ENCODE measurements at places on chromosomes 2 and 18.

GRCh38 chr18:43278355-43278754 is 1.1 kb upstream of the SYT4 start:
- no peak for DNase-seq

GRCh38 chr2:5562426-5562825 is 129.8 kb upstream of the SOX11 start:
- DNase-seq, result no peak

DNA sequence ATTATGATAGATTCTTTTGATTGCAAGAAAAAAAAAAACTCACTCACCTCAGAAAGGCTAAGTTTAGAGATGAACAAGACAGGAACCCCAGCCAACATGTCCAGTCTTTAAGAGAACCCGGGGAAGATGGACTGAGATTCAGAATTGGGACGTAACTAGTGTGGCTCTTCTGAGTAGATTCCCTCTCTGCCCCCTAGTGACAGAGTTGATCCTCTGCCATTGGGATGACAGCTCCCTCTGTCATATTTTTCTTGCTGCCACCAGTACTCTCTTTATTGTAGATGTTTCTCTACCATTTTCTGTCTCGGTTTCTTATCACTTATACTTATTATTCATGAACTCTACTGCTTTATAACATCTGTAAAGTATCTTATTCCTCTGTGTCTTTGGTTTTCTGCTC is 77.7 kb downstream of the GULP1 start:
- DNase-seq, result peak; percentile 49

- peak; percentile 12 for DNase-seq
Observed at GRCh38 chr2:107062173-107062572, 176.2 kb upstream of the ST6GAL2 start.

- DNase-seq, result no peak
Observed at GRCh38 chr2:146634230-146635097, 1210.4 kb upstream of the ACVR2A start.

GRCh38 chr2:219728991-219729487 is 101.6 kb downstream of the SLC4A3 start:
- DNase-seq, result no peak

- DNase-seq, result no peak
Observed at GRCh38 chr2:1561811-1562421, 148.7 kb downstream of the TPO start.

GRCh38 chr2:151637271-151637781 is 97.0 kb downstream of the NEB start:
- DNase-seq, result no peak

DNA sequence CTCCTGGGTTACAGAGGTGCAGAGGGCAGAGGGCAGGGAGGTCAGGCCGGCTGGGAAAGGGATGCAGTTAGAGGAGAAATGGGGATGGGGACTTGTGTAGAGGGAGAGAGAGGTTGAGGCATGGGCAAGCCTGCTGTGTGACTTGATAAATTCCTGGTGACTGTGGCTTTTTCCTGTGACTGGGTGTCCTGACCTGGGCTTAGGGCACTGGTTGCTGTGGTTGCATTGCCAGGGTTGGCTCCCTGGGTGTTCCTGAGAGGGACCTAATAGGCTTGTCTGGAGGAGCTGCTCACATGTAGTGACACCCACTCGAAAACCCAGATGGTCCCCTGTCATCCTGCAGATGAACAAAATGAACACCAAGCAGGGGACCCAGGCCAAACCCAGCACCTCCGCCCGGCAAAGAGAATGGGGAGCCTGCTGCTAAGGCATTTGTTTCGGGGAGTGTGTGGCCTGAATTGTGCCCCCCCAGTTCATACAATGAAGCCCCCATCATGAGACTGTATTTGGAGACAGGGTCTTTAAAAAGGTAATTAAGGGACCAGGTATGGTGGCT is 78.6 kb downstream of the VWA3B start:
- DNase-seq, result no peak

GRCh38 chr2:56001947-56002346 is 78.4 kb upstream of the EFEMP1 start:
- no peak for DNase-seq

DNA sequence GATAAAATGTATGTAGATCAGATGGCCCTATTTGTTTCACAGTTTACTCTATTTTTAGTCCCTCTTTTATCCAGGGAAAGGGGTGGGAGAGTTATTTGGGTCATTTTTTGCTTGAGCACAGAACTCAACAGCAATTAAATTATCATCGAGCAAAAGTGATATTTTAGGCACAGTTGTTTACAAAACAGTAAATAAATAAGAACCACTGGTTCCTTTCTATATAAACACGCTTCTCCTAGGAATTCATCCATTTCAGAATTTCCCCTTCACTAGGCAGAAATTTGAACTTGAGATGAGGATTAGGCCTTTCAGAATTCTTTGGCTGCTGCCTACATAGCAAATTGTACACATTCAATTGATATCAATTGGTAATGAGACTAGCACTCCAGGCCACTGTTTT is 812.4 kb downstream of the CNTNAP5 start:
- no peak for DNase-seq

DNA sequence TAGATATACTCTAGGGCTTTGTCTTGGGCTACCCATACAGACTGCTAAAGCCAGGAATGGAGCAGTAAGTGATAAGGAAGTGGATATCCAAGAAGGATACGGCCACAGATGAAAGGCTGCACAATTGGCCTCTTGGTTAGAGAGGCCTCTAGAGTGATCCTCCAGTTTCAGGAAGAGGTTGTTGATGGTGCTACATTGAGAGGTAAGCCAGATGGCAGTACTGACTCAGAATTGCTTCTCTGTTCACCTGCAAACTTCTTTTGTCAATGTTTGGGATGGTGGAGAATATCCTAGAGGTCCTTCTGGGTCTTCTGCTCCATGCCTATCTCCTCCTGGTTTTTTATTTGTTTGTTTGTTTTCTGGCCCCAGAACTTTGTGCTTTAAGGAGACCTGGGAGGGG is 226.8 kb upstream of the LRRTM1 start:
- no peak for DNase-seq

DNA sequence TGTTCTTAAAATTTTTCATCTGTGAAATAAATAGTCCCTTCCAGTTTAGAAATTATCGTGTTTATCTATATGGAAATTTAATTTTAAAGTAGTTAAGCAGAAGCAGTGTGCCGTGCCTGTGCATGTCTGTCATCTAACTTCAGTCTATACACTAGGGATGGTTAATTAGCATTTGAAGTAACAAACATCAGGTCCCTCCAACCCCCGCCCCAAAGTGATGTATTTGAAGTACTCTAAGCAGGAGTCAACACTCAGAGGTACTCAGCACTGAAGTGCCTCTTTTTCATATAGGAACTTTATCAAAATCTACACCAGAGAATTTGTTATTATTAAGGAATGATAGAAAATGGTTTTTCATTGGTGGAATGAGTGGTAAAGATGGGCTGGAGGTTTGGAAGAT is 33.0 kb downstream of the LANCL1 start:
- DNase-seq, result no peak

DNA sequence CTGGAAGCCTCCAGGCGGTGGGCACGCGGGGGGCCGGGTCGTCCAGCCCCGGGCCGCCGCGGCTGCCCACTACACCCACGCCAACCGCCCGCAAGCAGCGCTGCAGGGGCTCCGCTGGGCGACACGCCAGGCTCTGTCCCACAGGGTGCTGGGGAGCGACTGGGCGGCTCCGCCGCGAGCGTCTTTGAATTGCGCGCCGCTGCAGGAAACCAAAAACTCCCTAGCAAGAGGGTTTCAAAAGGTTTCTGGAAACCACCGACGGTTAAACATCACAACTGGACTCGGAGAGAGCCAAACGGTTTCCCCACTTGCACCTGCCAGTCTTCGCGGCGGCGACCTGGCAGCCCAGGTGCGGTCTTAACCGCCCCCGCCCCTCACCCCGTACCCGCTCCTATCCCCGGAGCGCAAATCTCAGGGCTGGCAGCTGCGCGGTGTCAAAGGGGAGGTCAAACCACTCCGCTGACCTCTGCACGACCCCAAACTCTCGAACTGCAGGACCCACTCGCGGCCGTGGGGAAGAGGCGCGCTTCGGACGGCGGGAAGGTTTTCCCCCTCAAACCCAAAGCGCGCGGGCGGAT is 1.0 kb downstream of the CXCR4 start:
- DNase-seq, result peak; percentile 17

GRCh38 chr2:214169736-214170135 is 241.1 kb upstream of the VWC2L start:
- no peak for DNase-seq

DNA sequence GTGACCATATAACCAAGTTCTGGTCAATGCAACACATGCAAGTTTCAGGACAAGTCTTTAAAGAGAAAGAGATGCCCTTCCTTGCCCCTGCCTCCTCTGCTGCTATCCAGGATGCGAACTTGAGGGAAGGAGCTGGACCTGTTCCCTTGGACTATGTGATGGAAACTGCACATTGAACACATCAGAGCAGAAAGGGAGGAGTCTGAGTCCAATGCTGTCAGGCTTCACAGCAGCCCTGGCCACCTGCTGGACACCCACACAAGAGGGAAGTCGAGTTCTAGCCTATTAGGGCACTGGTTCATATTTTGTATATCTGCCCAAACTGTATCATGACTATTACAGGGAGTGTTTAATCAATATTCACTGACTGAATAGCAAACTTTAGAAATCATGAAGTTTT is 38.3 kb upstream of the TEX51 start:
- no peak for DNase-seq

DNA sequence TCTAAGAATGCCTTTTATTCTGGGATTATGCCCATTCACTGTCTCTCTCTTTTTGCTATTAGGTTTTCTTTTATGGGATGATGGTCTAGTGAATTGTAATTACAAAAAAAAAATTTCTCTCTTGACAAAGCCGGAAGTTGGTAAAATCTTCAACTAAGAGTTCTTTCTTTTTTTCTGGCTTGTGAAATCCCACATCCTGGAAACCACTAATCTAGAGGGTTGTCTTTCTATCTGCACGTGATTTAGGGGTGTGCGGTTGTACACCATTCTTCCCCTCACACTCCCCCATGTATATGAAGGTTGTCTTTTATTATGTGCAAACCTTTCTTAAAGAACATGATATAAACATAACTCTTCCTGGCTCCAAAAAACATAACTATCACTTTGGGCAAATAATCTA is 52.0 kb downstream of the GATA6 start:
- no peak for DNase-seq

DNA sequence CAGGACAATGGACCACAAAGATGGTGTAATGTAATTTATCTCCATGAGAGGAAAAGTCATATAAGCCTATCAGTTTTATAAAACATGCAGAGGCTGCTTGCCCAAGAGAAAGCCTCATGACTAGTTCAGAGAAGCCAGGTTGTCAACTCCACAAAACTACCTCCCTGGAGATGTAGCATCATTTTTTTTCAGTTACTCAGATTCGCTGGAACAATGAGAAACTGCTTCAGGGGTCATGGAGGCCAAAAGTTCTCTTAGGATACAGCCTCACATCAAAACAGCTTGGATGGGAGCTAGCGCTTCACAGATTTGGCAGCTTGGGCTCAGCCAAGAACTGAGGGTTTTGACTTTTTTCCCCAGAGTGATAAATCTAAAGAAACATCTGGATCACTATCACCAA is 263.5 kb downstream of the INSIG2 start:
- no peak for DNase-seq

- no peak for DNase-seq
Observed at GRCh38 chr2:45979065-45979464, 318.1 kb upstream of the EPAS1 start.

DNA sequence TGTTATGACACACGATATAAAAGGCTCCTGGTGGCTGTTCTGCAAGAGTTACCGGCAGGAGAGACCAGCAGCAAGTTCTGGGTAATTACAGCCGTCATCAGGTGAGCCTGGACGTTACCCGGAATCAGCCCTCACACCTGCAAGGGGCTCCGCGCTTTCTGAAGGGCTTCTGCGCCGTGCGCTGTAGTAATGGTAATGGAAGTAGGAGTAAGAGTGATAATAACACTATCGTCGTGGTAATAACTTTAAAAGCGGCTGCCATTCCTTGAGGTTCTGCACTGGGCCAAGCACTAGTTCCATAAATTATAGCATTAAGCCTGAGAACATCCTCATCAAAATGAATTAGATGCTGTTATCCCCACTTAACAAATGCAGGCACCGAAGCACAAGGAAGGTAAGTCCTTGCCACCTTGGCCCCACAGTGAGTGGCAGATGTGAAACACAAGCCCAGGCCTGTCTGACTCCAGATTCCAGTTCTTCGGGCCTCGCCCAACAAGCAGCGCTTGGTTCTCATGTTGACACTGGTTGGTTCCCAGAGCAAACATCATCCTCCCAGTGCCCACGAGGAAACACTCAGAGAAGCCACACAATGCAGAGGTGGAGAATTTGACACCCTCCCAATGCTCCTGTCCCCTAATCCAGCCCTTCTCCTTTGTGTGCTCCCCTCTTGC is 205.2 kb downstream of the EIPR1 start:
- no peak for DNase-seq

GRCh38 chr2:33897741-33898140 is 298.6 kb upstream of the FAM98A start:
- DNase-seq, result no peak

- no peak for DNase-seq
Observed at GRCh38 chr2:63053081-63053888, 2.7 kb downstream of the OTX1 start.

- no peak for DNase-seq
Observed at GRCh38 chr2:164535280-164536025, 85.8 kb downstream of the GRB14 start.

DNA sequence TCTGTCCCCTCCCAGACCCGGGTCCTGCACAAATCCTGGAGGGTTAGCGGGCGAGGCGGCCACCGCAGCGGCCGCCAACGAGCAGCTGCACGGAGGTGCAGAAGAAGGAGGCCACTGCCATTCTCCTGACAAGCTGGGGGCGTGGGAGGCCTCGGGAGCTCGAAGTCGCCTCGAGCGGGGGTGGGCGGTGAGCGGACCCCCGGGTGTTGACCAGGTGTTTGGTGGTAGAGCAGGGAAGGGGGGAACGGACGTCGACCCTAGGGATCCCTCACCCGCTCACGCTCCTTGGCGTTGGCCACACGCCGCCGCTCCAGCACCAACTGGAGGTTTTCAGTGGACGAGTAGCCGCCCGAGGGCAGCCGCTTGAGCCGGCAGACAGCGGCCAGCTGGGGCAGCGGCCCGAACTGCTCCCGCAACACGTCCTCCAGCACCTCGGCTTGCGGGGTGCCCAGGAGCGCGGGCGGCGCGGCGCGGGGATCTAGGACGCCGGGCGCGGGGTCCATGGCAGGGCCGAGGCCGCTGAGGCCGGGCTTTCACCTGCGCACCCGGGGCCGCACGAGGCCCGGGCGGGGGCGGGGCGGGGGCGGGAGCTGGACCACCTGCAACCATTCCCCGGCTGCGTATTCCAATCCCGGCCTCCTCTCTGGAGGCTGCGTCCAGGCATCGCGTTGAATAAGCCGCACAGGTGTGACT is at the start of gene FIGLA:
TSS of gene FIGLA (minus strand) at position 508 of the 693 bp plus-strand sequence. CDS start at position 503, 5 bp downstream.
- DNase-seq, result no peak
